ENCODE measurements at places on chromosomes 13 and 19.

- peak; percentile 99 for DNase-seq
Observed at GRCh38 chr19:48332662-48333466, 7.5 kb downstream of the EMP3 start.

DNA sequence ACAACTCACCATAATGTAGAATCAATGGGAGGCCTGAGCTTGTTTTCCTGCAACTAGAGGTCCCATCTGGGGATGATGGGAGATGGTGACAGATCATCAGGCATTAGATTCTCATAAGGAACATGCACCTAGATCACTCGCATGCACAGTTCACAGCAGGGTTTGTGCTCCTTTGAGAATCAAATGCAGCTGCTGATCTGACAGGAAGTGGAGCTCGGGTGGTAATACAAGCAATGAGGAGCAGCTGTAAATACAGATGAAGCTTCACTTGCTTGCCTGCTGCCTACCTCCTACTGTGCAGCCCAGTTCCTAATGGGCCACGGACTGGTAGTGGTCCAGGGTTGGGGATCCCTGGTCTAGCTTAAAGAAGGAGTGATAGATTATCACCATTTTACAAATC is 33.0 kb downstream of the KPNA3 start:
- no peak for DNase-seq

DNA sequence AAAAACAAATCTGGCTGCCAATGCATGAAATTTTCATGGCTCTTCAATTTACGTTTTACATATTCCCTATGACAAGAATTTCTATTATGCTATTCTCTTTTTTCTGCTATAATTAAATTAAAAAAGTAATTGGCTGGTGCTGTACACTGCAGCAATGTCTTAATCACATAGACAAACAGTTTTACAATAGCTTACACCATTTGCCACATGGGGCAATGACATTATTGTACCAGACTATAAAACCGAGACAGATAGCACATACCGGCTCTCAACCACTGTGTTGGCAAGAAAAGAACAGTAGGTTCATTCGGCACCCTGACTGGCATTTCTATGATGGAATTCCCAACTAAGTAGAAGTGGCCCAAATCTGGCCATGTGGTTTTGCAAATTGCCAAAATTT is 67.7 kb downstream of the DACH1 start:
- no peak for DNase-seq

DNA sequence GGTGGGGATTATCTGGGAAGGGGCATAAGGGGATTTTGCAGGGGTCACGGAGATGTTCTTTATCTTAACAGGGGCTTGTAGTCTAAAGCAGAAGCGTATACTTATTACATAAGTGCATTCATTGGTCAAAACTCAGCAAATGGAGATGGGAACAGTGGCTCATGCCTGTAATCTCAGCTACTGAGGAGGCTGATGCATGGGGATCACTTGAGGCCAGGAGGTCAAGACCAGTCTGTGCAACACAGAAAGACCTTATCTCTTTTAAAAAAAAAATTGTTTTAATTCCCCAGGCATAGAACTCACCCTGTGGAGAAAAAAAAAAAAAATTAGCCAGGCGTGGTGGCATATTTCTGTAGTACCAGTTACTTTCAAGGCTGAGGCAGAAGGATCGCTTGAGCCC is 18.9 kb downstream of the FAM187B start:
- DNase-seq: no peak

GRCh38 chr13:113558461-113558860 is 26.1 kb upstream of the TFDP1 start:
- DNase-seq: no peak

GRCh38 chr13:105343134-105343806 is 1192.2 kb downstream of the EFNB2 start:
- no peak for DNase-seq

DNA sequence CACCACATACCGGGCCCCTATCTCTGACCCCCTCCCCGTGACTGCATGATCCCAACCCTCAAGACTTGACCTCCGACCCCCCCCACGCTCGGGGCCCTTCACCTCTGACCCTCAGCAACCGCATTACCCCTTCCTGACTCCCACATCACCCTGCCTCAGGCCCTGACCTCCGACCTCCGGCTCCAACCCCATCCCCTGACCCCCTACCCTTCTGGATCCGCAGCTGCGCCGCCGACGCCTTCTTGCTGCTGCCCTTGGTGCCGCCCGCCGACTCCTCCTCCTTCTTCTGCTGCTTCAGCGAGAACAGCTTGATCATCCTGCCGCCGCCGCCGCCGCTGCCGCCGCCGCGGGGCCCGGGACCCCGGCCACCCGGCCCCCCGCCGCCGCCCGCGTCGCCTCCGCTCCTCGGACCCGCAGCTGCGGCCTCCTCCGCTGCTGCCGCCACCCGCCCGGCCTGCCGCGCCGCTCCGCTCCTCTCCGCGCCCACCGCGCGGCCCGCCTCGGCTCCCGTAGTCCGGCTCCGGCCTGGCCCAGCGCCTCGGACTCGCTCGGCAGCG is at the start of gene UBE2M:
TSS of gene UBE2M (minus strand) at position 546 of the 557 bp plus-strand sequence. CDS start at position 316, 230 bp downstream.
- DNase-seq: no peak

- DNase-seq: peak; percentile 36
Observed at GRCh38 chr19:42081584-42082203, 5.7 kb downstream of the ZNF574 start.

GRCh38 chr19:49432141-49433073 is 7.2 kb downstream of the GFY start:
- no peak for DNase-seq

- DNase-seq: no peak
Observed at GRCh38 chr13:50566646-50567045, 276.8 kb downstream of the DLEU7 start.

DNA sequence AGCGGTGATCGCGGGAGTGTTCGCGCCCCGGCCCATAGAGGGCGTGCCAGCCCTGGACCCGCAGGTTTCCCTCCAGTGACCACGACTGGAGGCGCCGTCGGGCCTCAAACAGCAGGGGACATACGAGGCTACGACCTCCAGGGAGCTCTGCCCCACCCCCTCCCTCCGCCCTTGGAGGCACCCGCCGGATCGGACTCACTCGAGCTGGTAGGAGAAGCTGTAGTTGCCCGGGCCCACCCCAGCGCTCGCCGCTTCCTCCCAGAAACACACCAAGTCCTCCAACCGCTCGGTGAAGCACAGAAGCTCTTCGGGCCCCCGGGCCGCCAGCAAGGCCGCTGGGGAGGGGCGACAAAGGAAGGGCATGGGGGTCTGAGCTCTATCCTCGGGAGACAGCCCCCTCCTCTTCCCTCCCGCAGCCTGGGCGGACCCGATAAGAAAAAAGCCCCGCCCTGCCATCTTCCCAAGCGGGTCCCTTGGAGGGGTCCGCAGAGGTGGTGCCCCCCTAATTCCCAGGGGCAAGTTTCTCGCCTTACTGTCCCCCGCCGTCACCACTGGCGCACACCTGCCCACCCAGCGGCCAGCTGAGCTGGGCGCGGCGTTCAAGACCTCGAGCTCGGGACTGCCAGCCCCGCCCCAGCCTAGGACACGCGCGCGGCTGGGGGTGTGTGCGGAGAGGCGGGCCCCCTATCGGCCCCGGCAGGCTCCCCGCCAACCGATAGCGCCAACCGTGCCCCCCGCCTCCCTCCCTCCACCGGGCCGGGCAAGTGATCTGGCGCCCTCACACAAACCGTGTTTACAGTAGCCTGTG is 1.0 kb downstream of the EPOR start:
- peak; percentile 49 for DNase-seq

- no peak for DNase-seq
Observed at GRCh38 chr19:48772503-48772953, 17.2 kb downstream of the FGF21 start.

- DNase-seq: no peak
Observed at GRCh38 chr19:9847087-9847671, 12.1 kb downstream of the PIN1 start.

GRCh38 chr19:6048348-6048747 is 62.0 kb downstream of the RFX2 start:
- DNase-seq: no peak

GRCh38 chr19:3743486-3743885 is 18.0 kb downstream of the APBA3 start:
- peak; percentile 35 for DNase-seq

DNA sequence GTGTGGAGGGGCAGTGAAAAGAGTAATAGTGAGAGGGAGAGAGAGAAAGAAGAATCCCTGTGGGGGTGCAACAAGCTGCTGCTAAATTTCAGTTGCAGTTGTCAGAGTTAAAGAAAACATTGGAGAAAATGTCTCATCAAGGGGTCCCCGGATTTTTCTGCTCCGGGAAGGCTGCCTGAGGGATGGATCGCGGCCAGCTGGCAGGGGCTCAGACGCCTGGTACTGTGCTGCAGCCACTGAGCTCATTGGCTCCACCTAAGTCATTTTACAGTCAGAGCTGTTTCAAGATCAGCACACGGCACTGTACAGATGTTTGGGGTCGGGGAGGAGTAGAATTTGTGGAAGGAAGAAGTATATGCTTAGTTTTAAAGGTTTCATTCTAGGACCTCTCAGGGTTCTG is 106.2 kb downstream of the SHISA2 start:
- no peak for DNase-seq

DNA sequence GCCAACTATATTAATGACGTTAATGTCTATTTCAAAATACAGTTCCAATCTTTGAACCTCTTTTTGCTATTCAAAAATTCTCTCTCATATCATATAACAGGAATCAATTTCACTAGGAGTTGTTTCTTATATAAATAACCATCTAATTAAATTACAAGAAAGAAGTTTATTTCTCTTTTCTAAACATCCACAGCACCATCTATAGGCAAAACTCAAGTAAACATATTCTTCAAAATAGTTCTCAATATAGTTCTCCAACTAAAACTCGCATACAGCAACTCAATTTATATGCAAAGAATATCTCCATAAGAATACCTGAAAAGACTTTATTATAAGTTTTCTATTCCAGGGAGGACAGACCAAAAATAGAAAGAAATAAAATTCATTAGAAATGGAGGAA is 65.6 kb downstream of the RBM26 start:
- no peak for DNase-seq

DNA sequence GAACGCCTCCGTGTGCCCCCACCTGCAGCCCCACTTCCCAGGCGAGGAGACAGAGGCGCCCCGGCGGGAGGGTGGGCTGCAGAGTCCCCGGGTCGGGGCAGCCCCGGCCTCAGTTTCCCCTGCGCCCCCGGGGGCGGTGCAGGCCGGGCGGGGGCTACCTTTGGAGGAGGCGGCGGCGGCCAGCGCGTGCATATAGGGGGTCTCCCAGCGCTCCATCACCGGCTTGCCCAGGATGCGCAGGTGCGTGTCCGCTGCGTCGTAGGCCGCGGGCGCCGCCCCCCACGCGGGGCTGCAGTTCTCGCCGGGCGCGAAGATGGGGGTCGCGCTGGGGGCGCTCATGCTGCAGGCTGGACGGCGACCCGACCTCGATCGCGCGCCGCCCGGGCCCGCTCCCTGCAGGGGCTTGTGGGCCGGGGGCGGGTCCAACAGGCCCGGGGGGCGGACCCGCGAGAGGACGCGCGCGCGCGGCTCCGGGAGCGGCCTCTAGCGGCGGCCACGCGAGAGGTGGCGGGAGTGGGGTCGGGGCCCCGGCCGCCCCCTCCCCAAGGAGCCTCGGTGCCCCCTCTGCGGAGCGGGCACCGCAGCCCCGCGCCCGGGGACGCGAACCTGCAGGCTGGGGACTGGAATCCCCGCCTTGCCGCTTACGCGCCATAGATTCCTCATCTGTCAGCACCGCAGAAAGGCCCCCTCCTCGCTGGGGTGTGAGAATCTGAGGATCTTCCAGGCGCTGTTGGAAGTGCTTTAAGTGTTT is at the start of gene GAMT:
TSS of gene GAMT (minus strand) at position 405 of the 751 bp plus-strand sequence. CDS start at position 339, 66 bp downstream.
- no peak for DNase-seq

- DNase-seq: no peak
Observed at GRCh38 chr13:39998166-39998565, 342.7 kb downstream of the COG6 start.

DNA sequence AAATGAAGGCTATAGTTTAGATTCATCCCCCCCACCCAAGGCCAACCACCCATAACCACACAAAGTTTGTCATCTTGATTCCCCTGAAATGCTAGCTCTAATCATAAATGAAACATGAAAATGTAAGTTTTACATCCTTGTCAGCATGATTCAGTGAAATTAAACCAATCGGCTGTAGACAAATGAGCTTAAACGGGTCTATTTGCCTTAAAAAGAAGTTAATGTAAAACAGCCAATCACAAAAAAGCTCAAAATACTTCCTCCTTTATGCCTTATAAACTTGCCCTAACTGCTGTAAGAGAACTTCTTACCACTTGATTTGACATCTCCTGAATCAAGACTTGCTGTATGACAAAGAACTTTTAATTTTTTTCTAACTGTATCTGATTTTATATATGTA is 34.5 kb upstream of the MRI1 start:
- DNase-seq: no peak

GRCh38 chr13:79997244-79997643 is 343.7 kb downstream of the SPRY2 start:
- no peak for DNase-seq

GRCh38 chr13:108681986-108682575 is 52.7 kb downstream of the MYO16 start:
- DNase-seq: no peak

- DNase-seq: peak; percentile 85
Observed at GRCh38 chr19:1424192-1424955, 13.8 kb upstream of the RPS15 start.

- no peak for DNase-seq
Observed at GRCh38 chr13:32179708-32180107, 135.5 kb downstream of the ZAR1L start.

DNA sequence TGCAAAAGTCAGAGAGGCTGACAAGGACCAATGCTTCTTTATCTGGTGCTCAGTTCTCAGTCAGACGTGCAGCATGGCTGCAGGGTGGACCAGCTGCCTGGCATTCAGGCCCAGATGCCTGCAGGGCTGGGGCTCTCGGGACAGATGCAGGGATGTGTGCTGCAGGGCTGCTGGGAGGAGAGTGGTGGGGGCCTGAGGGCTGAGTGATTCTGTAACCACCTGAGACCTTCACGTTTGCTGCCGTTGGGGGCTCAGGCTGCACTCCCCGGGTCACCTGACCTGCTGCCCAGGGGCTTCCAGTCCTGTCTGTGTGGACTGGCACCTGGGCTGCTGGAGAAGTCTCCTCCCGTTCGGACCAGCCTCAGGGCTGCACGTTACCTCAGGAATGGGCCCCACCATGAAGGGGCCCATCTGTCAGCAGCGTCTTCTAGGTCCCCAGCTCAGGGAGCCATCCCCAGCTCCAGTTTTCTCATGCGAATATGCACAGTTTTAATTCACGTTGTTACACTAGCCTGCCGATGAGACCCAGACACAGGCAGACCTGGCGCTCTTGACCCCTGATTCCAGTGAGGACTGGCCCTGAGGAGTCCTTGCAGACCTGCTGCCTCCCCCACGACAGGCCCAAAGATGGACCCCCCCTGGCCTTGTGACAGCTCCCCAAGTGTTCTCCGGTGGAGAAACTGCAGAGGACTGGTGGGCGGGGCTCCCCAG is 16.9 kb downstream of the KCTD15 start:
- DNase-seq: no peak

All from NCI-H526 (cell line).